ENCODE measurements at places on chromosomes 2 and 18.

- no peak for DNase-seq
Measured at GRCh38 chr2:152585830-152586484, 131.3 kb downstream of the PRPF40A start.

DNA sequence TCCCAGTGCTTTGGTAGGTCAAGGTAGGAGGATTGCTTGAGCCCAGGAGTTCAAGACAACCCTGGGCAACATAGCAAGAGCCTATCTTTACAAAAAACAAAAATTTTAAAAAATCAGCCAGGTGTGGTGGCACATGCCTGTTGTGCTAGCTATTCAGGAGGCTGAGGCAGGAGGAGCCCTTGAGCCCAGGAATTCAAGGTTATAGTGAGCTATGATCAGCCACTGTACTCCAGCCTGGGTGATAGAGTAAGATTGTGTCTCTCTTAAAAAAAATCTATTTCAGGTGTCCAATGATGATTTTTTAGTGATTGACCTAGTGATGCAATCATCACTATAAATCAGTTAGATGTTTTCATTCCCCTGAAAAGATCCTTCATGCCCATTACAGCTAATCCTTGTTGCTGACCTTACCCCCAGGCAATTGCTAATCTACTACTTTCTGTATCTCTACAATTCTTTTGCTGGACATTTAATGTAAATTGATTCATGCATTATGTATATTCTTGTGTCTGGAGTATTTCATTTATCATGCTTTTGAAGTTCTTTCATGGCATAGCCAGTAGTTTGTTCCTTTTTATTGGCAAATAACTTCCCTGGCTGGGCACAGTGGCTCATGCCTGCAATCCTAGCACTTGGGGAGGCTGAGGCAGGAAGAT is 10.3 kb downstream of the MOCOS start:
- DNase-seq: no peak

DNA sequence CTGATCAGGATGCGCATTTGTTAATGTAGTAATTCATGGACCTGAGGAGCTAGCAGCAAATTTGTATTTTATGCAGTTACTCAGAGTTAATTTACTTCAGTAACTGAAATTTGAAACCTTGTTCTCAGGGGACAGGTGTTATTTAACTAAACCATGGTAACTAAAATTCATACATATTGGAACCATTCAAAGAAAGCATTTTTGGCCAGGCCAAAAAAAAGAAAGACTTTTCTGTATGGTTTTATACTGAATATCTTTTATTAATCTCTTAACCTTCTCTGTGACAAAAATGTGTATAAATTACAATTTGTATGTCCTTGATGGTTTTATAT is 4.4 kb upstream of the KLHL23 start:
- DNase-seq: no peak

- DNase-seq: no peak
Measured at GRCh38 chr18:58716060-58716756, 44.9 kb downstream of the MALT1 start.

DNA sequence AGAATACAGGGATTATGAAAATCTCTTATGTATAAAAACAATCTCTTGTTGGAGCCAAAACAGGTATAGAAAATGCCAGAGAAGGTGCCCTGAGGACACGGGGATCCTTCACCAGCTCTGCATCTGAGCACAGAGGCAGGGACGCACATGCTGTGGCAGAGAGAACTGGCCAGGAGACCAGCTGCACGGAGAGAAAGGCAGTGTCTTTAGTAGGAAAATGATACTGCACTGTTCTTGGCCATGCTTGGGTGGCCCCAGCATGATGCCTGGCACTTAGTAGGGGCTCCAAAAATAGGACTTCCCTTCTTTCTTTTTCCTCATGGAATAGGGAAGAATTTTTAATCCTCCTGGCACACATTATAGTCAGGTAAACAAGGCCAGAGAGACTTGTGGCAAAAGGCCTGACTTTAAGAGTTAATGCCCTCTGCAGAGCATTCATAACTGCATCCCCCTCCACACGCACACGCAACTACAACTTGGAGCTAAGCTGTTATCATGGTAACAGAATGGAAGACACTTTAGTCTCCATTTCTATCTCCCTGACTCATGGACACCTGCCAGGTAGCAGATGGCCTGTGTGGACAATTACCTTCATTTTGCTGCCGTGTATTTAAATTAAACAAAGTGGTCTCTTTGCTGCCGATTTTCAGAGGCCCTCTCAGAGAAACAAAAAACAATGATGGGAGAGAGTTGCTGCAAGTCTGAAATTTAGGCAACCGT is 59.7 kb upstream of the DNMT3A start:
- DNase-seq: no peak

- no peak for DNase-seq
Measured at GRCh38 chr2:15942711-15943345, 2.5 kb downstream of the MYCN start.

DNA sequence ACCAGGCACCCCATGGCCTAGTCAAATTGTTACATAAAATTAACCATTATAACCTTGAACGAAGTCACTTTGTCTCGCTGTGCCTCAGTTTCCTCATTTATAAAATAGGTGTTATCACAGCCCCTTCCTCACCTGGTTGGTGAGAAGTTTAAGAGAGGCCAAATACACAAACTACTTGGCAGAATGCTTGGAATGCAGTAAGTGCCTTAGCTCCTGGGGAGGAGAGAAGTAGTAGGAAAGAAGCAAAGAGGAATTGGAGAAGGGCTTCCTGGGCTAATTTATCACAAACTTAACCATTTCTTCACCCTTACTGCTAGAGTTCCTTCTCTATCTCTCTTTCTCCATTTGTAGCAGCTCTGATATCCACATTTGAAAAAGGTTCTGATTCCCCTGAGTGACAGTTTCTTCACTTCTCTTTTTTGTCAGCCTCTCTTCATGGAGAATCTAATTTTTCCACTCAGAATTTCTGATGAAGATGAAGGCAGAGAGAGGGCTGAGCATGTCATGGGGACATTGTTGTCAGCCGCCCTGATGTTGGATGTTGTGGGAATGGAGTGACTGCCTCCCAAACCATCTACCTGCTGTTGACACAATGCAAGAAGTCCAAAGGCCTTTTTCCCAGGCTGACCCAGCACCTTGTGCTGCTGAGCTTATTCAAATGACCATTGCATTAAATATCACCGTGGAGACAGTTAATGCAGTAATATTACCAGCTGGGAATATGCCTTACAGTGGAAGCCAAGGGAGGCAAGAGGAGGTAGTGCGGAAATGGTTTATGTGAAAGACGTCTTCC is 60.4 kb downstream of the BOD1L2 start:
- DNase-seq: no peak
